ENCODE measurements at places on chromosomes 11 and 22.

GRCh38 chr11:41134971-41135370, 324.5 kb downstream of the LRRC4C start:
- H3K4me1 ChIP-seq: no peaks in the 10 kb centered on the region
- no peak overlapping the region for H3K4me3 ChIP-seq
- no peak for DNase-seq

DNA sequence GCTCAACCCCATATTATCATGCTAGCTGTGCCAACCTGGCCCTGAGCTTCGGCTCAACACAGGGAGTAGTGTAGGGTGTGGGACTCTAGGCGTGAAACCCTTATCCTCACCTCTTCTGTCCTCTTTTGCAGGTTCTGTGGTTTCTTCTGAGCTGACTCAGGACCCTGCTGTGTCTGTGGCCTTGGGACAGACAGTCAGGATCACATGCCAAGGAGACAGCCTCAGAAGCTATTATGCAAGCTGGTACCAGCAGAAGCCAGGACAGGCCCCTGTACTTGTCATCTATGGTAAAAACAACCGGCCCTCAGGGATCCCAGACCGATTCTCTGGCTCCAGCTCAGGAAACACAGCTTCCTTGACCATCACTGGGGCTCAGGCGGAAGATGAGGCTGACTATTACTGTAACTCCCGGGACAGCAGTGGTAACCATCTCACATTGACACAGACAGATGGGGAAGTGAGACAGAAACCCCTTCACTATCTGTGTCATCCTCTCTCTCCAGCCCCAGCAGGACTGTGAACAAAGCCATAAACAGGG, 76.4 kb downstream of the GGTLC2 start:
- H3K27me3 ChIP-seq: peaks cover 4% of the 10 kb centered on the region
- no peak overlapping the region for H3K4me3 ChIP-seq
- H3K36me3 ChIP-seq: no peaks in the 10 kb centered on the region
- H3K27ac ChIP-seq: peak overlapping the region; percentile 64
- H3K4me1 ChIP-seq: no peaks in the 10 kb centered on the region

DNA sequence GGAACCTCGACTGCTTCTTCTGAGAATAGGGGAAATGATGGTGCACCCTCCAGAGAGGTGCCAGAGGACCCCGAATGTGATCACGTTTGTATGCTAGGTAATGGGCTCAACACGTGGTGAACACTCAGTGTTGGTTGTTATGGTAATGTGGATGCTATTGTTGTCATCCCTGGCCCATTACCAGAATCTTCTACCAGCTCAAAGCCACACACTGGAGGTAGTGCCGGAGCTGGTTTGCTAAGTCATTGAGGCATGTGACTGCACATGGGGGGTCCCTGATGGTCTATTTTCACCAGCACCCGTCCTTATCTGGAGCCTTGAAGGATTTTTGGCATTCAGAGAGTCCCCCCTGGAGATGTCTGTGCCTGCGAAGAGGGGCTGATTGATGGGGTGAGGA, 119.1 kb upstream of the CD82 start:
- H3K4me1 ChIP-seq: no peaks in the 10 kb centered on the region
- no peak for DNase-seq

DNA sequence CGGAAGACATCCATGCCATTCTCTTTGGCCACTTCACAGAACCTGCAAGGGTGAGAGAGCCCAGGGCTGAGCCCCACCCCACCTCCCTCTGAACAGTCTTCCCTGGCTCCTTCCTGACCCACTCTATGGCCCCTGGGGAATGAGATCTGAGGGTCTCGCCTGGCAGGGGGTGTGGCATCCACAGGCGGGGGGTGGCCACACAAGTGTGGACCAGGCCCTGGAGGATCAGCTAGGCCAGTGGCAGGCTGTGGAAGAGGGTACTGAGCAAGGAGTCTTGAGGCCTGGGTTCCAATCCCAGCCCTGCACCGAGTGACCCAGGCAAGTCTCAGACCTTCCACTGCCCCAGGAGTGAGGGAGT, 5.6 kb upstream of the LRFN4 start:
- H3K4me1 ChIP-seq: no peaks in the 10 kb centered on the region
- no peaks in the 10 kb centered on the region for H3K27me3 ChIP-seq
- H3K4me3 ChIP-seq: no peak overlapping the region
- H3K27ac ChIP-seq: no peak overlapping the region

- H3K27me3 ChIP-seq: no peaks in the 10 kb centered on the region
- peak overlapping the region; percentile 37 for H3K27ac ChIP-seq
- H3K4me3 ChIP-seq: no peak overlapping the region
These were observed 763 bp upstream of the MS4A7 start for GRCh38 chr11:60377401-60378136.

GRCh38 chr11:29272019-29272654, 744.7 kb downstream of the KCNA4 start:
- no peaks in the 10 kb centered on the region for H3K36me3 ChIP-seq
- no peak overlapping the region for H3K27ac ChIP-seq
- DNase-seq: no peak
- H3K27me3 ChIP-seq: no peaks in the 10 kb centered on the region
- no peaks in the 10 kb centered on the region for H3K4me1 ChIP-seq

DNA sequence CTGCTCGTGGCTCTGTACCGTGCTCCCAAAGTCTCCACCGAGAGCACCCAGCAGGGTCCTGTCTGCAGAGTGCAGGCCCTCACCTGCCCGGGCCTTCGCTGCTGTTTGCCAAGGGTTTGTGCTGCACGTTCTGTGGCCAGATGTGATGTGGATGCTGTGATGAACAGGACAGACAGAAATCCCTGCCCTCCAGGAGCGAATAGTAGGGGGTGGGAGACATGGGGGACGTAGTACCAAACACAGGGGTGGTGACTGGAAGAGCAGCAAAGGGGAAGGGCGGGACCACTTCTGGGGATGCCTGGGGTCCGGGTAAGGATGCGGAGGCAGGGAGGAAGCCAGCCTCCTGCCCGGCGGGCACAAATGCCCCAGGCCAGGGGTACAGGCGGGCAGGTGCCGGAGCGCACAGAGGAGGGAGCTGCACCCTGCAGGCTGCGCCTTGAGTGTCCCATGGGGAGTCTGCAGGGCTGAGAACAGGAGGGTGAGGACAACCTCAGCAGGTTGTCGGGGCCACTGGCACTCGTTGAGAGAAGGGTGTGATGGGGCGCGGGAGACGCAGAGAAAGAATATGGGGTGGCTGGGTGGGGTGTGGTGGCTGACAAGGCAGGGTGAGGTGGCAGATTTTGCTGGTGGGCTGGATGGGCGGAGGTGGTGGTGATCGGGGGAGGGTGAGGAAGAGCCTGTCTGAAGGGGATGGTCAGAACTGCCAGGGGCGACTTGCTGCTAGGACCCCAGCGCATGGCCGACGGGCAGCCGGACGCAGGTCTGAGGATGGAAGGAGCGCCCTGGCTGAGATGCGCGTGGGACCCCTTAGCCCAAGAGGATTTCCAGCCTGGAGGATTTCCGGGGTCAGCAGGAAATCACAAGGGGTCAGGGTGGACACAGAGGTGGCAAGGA, 16.3 kb upstream of the CTSD start:
- H3K36me3 ChIP-seq: no peaks in the 10 kb centered on the region
- H3K27ac ChIP-seq: no peak overlapping the region
- no peak for DNase-seq
- no peak overlapping the region for H3K4me3 ChIP-seq
- H3K27me3 ChIP-seq: no peaks in the 10 kb centered on the region
- no peaks in the 10 kb centered on the region for H3K4me1 ChIP-seq

DNA sequence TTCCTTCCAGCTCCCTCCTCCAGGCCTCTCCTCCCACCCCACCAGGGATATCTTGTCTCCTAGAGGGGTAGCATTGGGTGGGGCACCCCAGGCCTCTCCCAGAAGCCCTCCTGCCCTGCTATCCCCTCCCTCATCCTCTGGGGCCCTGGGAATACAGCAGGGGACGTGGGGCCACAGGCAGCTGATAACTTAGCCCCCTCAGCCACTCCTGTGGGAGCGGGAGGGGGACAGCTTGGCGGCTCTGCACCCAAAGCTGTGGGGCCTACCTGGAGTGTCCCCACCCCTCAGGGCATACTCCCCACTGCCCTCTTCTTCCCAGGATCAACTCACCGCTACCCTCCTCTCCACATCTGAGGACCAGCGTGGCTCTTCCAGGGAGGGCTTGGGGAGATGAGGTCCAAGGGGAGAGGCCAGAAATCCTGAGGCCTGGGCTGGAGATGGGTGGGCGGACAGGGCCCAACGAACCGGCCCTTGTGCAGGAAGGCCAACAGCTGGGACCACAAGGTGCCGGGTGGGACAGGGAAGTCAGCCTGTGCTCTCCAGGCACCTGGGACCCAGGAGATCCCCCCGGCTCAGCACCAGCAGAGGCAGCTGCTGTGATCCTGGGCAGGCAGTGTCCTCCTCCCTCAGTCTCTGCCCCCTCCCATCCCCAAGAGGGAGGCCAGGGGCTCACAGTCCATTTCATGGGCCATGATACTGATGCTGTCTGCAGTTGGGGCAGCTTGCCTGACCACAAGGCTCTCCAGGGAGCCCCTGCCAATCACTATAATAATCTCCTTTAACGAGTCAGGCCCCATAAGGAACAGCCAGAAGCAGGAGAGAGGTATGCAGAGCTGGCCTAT, 23.2 kb downstream of the NEAT1 start:
- H3K4me3 ChIP-seq: no peak overlapping the region
- DNase-seq: no peak
- H3K27me3 ChIP-seq: no peaks in the 10 kb centered on the region
- peak overlapping the region; percentile 74 for H3K27ac ChIP-seq
- H3K4me1 ChIP-seq: peaks cover 30% of the 10 kb centered on the region
- H3K36me3 ChIP-seq: no peaks in the 10 kb centered on the region

Data from tibial nerve (tissue), 4 donors.